ENCODE measurements at places on chromosomes 4 and X. TPM values are rescaled to one million over a fixed set of nuclear protein-coding genes. Genes with fewer than 3 reads are reported as not detected.

AFAP1 gene
- 63.9 TPM for total RNA-seq

NOA1 gene
- 38.1 TPM for total RNA-seq

ZCCHC4 gene
- total RNA-seq: 6.7 TPM

GJB1 gene
- total RNA-seq: not detected

UGT2B7 gene
- total RNA-seq: 0.22 TPM

TEX11 gene
- total RNA-seq: not detected

DRD5 gene
- total RNA-seq: not detected

YY2 gene
- 0.98 TPM for total RNA-seq

USP17L10 gene
- total RNA-seq: not detected

BANK1 gene
- 0.39 TPM for total RNA-seq

TRIM2 gene
- 36.7 TPM for total RNA-seq

ETDA gene
- not detected for total RNA-seq

TMEM47 gene
- total RNA-seq: 4.3 TPM

CRMP1 gene
- total RNA-seq: not detected

ZNF141 gene
- total RNA-seq: 11.5 TPM

TKTL1 gene
- not detected for total RNA-seq

IGSF1 gene
- not detected for total RNA-seq

DDIT4L gene
- total RNA-seq: not detected

LINC00632 gene
- 3.8 TPM for total RNA-seq

MAGEA1 gene
- total RNA-seq: not detected

IQCM gene
- total RNA-seq: not detected

ANAPC4 gene
- total RNA-seq: 17.3 TPM

PTPN13 gene
- 7.9 TPM for total RNA-seq

PNMA3 gene
- not detected for total RNA-seq

ALB gene
- not detected for total RNA-seq

GCNA gene
- total RNA-seq: 4.7 TPM

MGAT4D gene
- total RNA-seq: not detected

FATE1 gene
- total RNA-seq: not detected

SPCS3 gene
- 66.7 TPM for total RNA-seq

SUPT20HL1 gene
- not detected for total RNA-seq

CFI gene
- not detected for total RNA-seq

PSAPL1 gene
- not detected for total RNA-seq

GAGE12F gene
- total RNA-seq: not detected

TLL1 gene
- not detected for total RNA-seq

RHOXF2B gene
- not detected for total RNA-seq

GPM6B gene
- not detected for total RNA-seq

LYAR gene
- total RNA-seq: 2.4 TPM

AMOT gene
- 221 TPM for total RNA-seq

TEC gene
- total RNA-seq: 0.39 TPM

All from placental epithelial cell (primary cell).